ENCODE measurements at places on chromosomes 3 and 15. TPM values are rescaled to one million over a fixed set of nuclear protein-coding genes. Genes with fewer than 3 reads are reported as not detected.

GRCh38 chr3:42805141-42805821 is 991 bp upstream of the HIGD1A start:
- peaks cover 2% of the 10 kb centered on the region for H3K27me3 ChIP-seq
- no peak for DNase-seq
- no peaks in the 10 kb centered on the region for H3K36me3 ChIP-seq
- H3K27ac ChIP-seq = no peak overlapping the region
- H3K4me3 ChIP-seq = no peak overlapping the region
- peaks cover 18% of the 10 kb centered on the region for H3K4me1 ChIP-seq

DNA sequence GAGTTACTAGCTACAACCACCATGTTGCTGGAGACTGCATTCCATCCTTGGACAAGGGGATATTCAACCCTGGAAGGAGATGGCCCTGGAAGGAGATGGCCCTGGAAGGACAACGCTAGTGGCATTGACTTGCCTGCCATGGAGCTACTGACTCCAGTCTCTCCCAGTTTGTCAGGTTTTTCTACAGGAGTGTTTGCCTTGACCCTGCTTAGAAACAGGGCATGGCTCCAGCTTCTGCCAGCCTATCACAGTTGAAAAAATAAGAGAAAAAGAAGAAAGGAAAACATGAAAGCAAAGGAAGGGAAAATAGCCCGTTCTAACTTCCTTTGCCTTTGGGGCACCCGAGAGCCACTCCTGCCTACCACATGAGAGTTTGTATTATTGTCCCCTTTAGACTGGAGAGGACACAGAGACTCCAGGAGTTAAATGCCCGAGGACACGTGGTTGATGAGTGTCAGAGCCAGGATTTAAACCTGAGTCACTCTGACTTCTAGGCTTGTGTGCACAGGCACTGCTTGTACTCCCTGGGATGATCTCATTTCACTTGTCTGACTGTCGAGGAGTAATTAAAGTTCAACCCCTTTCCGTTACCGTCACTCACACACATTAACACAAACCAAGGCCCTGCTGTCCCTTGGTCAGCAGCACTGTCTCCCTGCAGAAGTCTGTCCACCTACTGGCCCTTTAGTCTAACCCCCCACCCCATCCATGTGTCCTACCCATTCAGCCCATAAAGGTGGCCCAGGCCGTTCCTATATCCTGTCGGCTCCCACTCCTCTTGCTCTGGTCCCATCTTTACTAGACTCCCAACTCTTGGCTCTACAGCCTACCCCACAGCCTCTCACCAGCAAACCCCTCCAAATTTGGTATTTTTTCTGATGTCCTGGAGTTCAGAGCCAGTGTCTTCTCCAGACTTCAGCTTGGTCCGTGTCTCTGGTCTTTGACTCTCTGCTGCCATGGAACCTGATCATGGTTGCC is 46.1 kb downstream of the C2CD4A start:
- H3K27ac ChIP-seq = no peak overlapping the region
- DNase-seq = no peak
- no peaks in the 10 kb centered on the region for H3K4me1 ChIP-seq
- H3K27me3 ChIP-seq = no peaks in the 10 kb centered on the region
- no peak overlapping the region for H3K4me3 ChIP-seq

GRCh38 chr3:127287840-127288239 is at the start of gene PRR20G:
TSS of gene PRR20G (minus strand) at chr3:127288046. CDS start at chr3:127287365, 681 bp downstream.
- H3K27me3 ChIP-seq = no peaks in the 10 kb centered on the region
- DNase-seq = no peak
- no peak within 1 kb of the TSS for H3K4me3 ChIP-seq
- H3K36me3 ChIP-seq = no peaks in the 10 kb centered on the region
- no peaks in the 10 kb centered on the region for H3K4me1 ChIP-seq

DNA sequence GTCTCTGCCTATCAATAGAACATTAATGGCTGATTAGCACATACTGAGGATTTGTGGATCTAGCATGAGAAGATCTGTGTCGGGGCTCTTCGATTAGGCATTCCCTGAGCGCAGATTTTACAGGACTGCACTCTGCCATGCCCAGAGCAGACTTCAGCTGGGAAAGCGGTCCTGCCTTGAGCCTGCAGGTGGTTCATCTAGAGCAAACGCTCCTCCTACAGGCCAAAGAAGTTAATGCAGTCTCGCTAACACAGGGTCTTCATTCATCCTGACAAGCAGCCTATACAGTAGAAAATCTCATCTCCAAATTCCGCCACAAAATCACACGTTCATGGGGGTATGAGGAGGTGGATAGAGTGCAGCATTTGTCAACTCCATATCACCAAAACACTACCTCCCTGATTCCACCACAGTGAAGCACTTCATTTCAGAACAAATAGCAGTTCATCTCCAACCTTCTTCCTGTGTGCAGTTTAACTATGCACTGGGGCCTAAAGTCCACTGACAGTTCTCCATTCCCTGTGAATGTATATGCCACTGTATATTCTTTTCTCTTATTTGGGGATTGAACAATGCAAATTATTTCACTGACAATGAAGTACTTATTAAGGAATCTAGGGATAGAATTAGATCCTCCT is 405.8 kb downstream of the IGSF11 start:
- H3K27me3 ChIP-seq = no peaks in the 10 kb centered on the region

GRCh38 chr3:23826382-23827064 is 20.8 kb downstream of the UBE2E1 start:
- H3K4me1 ChIP-seq = peaks cover 26% of the 10 kb centered on the region
- H3K27me3 ChIP-seq = no peaks in the 10 kb centered on the region
- no peak overlapping the region for H3K4me3 ChIP-seq

DNA sequence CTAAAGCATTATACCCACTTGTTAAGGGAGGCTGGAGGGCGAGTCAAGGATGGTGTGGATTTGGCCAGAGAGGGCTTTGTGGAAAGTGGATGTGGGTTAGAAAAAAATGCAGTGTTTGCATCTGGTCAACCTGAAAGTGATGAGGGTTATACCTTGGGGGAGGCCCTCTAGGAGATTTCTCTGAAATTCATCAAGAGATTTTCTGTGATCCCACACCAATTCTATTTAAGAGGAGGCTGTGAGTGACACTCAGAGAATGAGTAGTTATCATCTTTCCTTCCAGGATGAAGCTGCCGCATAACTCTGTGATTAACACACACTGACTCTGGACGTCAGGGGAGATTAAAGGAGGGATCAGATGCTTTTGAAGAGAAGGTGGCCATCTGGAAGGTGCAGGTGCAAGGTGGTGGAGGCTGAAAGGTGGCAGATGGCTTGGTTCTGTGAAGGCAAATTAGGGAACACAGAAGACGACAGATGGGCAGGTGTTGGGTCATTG is 54.8 kb downstream of the ANAPC13 start:
- no peaks in the 10 kb centered on the region for H3K36me3 ChIP-seq
- H3K4me1 ChIP-seq = no peaks in the 10 kb centered on the region
- no peaks in the 10 kb centered on the region for H3K27me3 ChIP-seq
- H3K4me3 ChIP-seq = no peak overlapping the region
- no peak for DNase-seq
- no peak overlapping the region for H3K27ac ChIP-seq

DNA sequence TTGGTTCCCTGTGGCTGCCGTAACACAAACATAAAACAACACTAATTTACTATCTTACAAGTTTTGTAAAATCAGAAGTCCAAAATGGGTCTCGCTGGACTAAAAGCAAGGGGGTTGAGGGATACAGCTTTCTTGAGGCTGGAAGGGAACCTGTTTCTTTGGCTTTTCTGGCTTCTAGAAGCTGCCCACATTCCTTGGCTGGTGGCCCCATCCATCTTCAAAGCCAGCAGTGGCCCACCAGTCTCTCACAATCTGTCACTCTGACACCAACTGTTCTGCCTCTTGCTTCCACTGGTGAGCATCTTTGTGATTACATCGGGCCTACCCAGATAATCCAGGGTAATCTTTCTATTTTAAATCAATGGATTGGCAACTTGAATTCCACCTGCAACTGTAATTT is 1.1 kb upstream of the ANPEP start:
- peaks cover 1% of the 10 kb centered on the region for H3K36me3 ChIP-seq
- no peak overlapping the region for H3K27ac ChIP-seq
- no peaks in the 10 kb centered on the region for H3K27me3 ChIP-seq
- no peak overlapping the region for H3K4me3 ChIP-seq
- peaks cover 47% of the 10 kb centered on the region for H3K4me1 ChIP-seq

- H3K4me1 ChIP-seq = no peaks in the 10 kb centered on the region
- no peaks in the 10 kb centered on the region for H3K36me3 ChIP-seq
- no peak overlapping the region for H3K4me3 ChIP-seq
- DNase-seq = no peak
Observed at GRCh38 chr3:149489060-149489690, 14.7 kb downstream of the TM4SF4 start.

DNA sequence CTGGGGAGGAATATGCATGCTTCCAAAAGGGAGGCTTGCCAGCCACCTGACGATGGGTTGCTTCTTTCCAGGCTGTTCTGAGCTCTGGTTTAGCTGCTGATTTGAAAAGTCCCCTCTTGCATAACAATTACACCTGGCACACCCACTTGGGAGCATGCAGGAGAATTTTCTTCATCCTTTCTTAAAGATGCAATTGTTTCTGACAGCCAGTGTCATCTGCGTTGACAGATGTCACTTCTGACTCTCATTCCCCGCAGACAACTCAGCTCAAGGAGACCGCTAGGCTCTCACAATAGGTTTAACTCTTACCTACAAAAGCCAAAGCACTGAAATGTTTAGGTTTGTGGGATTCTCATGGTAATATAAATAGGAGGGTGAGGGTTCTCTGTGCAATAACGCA is 185.6 kb upstream of the SYNPR start:
- H3K27ac ChIP-seq = no peak overlapping the region
- DNase-seq = no peak
- H3K4me1 ChIP-seq = no peaks in the 10 kb centered on the region
- no peaks in the 10 kb centered on the region for H3K27me3 ChIP-seq
- no peaks in the 10 kb centered on the region for H3K36me3 ChIP-seq
- H3K4me3 ChIP-seq = no peak overlapping the region

- no peak overlapping the region for H3K27ac ChIP-seq
- DNase-seq = no peak
- no peak overlapping the region for H3K4me3 ChIP-seq
Observed at GRCh38 chr3:14725564-14726440, 50.9 kb downstream of the C3orf20 start.

DNA sequence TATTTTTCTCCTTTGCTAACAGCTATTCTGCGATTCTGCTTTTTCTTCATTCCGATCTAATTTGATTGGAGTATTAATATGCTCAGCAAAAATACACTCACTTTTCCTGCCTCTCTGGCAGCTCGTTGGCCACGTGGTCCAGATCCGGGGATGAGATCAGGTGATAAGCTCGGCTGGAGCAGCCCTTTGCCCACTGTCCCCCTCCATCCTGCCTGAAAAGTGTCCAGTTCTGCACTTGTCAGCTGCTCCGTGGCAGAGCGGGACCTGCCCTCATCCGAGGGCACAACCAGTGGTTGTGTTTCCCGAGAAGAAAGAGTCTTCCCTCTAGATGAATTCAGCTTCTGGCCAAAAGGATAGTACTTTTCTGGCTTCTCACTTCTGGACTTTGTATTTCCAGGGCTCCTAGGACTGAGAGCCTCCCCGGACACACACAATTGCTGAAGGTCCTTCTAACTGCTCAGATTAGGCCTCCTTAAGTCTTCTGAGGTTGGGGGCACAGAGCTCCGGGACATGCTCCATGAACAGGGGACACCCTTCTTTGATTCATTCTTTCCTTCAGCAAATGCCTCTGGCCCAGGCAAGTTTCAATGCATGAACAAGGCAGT is 103.9 kb upstream of the ALDH1A3 start:
- H3K27me3 ChIP-seq = no peaks in the 10 kb centered on the region
- no peak for DNase-seq
- H3K4me1 ChIP-seq = no peaks in the 10 kb centered on the region
- no peak overlapping the region for H3K4me3 ChIP-seq
- H3K27ac ChIP-seq = no peak overlapping the region

- peaks cover 75% of the 10 kb centered on the region for H3K4me1 ChIP-seq
- H3K27ac ChIP-seq = no peak overlapping the region
- H3K27me3 ChIP-seq = no peaks in the 10 kb centered on the region
Observed at GRCh38 chr3:10196389-10197052, 31.8 kb downstream of the IRAK2 start.

DNA sequence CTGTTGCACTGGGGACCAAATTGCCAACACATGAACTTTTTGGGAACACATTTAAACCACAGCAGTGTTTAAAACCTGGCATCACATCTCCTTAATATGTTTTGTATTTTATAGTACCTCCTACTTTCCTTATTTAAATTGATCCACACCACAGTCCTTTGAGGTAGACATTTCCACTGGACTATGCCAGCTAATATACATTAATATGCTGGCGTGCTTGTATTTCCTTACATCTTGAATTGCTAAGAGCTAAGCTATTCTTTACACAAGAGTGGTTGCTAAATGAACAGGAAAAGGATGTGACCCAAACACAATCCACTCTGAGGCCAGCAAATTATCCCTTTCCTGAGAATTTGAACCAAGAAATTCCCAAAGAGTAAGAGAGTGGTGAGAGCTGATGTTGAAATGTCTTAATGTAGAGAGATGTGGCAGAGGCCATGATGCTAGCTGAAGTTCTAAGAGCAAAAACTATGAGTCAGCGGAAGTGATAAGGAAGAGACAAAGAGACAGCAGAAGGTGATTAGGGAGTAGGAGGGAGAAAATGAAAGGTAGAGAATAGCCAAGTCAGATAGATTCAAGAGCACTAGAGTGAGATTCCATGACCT is 131.2 kb downstream of the CD47 start:
- no peak overlapping the region for H3K27ac ChIP-seq
- H3K36me3 ChIP-seq = no peaks in the 10 kb centered on the region
- H3K27me3 ChIP-seq = no peaks in the 10 kb centered on the region

Gene AVEN
- 3.4 TPM for polyA plus RNA-seq

Gene CCDC54
- not detected for polyA plus RNA-seq

Gene C3orf20
- polyA plus RNA-seq = not detected

Gene RSL24D1
- polyA plus RNA-seq = 28.0 TPM
